ENCODE measurements at places on chromosomes 5 and 9.

DNA sequence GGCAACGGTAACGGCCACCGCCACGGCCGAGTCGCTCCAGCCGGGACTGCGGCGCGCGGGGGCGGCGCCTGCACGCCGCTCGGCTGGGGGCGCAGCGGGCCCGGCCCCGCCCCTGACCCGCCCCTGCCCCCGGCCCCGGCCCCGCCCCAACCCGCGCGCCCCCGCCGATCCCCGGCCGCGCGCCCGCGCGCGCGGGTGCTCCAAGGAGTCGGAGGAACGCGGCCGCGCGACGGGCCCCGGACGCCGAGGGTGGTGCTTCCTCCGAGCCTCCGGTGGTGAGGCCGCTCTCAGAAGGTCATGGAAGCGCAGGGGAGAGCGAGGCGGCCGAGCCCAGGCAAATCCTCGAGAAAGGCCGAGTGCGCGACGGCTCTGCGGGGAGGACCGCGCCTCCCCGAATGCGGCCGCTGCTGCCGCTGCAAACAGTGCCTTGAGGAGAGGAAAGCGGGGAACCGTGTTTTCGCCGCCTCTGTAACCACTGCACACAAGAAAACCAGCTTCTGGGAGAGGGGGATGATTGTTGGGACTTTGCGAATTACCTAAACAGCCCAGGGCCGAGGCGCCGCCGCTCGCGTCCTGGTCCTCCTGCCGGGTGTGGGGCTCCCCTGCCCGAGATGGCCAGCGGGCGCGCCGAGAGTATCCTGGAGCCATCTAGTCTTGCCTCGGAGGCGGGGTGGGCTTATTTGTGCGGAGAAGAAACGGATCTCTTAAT, at the start of gene LIFR:
LIFR (minus strand) TSS at position 48 of the 709 bp plus-strand sequence. CDS start 25,999 bp downstream, outside the sequence.
- peak; percentile 62 for DNase-seq

DNA sequence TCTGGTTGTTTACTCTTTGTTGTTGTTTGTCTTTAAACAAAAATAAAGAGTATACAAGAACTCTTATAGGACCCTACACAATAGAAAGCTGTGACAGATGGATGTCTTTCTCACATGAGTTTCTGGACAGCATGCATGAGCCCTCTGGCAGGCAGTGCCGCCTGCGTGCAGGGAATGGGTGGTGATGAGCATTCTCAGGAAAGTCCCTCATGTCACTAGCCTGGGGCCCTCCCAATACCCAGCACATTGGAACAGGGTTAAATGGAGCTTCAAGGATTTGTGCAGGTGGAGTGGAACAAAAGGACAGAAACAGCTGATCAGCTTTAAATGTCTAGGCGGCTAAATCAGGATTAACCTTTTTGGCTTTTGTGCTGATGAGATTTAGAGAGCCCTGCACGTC, 181.0 kb upstream of the CD180 start:
- no peak for DNase-seq

- DNase-seq: no peak
Measured at GRCh38 chr9:106830527-106831150, 32.3 kb upstream of the ZNF462 start.

GRCh38 chr9:92234514-92234913, 59.0 kb downstream of the IARS1 start:
- no peak for DNase-seq

- no peak for DNase-seq
Measured at GRCh38 chr5:39057734-39058133, 16.5 kb downstream of the RICTOR start.

DNA sequence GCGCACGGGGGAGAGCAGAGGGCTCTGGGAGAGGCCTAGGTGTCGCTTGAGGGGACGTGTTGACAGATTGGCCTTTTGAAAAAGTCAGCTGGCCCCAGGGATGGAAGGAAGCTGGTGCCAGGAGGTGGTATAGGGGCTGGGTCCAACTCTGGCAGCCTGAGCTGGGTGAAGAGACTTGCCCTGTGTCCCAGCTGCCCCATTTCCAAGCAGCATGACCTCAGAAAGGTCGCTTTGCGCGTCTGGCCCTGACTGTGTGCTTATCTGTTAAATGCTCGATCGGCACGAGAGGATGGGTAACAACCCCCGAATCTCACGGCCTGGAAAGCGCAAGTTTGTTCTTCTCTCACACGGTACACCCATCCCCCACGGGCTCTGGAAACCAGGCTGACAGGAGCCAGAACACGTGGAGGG, 31.2 kb upstream of the LAMC3 start:
- DNase-seq: no peak

DNA sequence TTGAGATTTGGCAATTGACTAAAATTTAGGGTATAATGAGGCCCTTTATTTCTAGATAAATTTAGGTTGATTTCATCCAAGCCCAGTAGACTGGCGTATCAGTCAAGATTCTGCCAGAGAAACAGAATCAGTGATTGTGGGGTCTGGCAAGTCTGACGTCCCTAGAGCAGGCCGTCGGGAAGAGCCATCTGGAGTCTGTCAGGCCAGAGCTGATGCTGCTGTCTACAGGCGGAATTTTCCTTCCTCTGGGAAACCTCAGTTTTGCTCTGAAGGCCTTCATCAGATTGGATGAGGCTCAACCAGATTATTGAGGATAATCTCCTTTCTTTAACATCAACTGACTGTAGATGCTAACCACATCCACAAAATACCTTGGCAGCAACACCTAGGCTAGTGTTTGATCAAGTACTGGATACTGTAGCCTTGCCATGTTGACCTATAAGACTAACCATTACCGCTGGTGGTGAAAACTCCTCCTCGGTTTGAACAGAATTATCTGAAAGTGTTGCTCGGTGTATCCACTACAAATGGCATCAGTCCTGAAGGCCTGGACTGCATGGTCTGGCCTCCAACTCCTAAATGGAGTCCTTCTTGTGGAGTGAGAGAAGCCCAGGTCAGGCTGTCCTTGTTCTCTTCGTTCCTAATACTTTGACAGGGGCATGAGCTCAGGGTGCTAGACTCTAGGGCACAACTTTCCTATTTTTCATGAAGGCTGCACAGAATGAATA, 83.2 kb upstream of the ANKH start:
- DNase-seq: no peak

- no peak for DNase-seq
Measured at GRCh38 chr5:149702934-149703646, 27.0 kb upstream of the PPARGC1B start.

DNA sequence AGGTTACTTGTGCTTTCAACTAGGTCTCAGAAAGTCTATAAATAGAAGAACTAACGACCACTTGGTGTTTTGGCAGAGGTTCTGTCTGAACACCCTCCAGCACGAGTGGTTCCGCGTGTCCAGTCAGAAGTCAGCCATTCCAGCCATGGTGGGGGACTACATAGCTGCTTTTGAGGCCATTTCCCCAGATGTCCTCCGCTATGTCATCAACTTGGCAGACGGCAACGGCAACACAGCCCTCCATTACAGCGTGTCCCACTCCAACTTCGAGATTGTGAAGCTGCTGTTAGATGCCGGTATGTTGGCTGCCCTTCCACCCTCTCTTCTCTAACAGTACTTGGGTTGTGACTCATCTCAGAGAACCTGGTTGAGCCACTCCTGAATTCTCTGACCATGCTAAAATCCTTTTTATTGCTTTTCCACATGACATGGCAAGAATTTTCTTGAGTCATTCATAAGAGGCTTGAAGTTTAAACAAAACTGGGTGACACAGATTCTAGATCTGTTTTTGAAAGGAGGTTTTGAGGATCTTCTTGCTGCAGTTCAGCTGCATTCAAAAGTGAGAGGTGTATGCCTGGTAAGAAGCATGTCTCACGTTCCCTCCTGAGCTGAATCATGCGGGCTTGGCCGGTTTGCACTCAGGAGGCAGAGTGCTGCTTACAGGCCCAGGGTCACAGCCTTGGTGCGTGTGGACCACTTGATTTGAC, 103.1 kb upstream of the DMRT1 start:
- peak; percentile 7 for DNase-seq

GRCh38 chr5:51488803-51489642, 105.8 kb downstream of the ISL1 start:
- DNase-seq: no peak

Measured in amygdala (tissue), 56 donors.